Choroid plexus epithelial cell (primary cell): ENCODE measurements at places on chromosomes 11 and 22.

GRCh38 chr11:36450110-36450572 is 59.9 kb downstream of the TRAF6 start:
- no peak for DNase-seq

DNA sequence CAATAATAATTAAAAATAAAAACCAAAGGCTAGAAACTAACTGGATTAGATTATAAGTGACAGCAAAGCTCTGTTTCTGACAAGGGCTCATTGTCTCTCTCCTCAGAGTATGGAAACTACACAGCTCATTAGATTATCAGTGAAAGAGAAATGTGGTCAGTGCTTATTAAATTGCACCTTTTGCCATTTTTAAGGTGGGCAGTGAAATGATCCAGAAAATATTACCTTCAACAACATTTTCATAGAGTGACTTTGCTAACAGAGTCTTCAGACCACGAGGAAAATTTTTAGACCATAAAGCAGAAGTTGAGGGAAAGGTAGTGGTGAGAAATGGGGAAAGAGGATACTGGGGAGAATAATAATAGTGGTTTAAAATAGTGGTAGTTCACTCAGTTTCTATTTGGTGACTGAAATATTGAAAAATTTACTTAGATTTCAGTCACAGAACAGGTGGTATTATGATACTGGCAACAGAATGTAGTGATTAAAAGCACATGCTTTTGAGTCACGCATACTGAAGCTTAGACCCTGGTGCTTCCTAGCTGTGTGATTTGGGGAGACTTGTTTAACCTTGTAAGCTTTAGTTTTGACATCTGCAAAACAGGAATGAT is 684.0 kb upstream of the CCDC90B start:
- no peak for DNase-seq

GRCh38 chr11:95451261-95451660 is 220.3 kb upstream of the SESN3 start:
- peak; percentile 17 for DNase-seq

- DNase-seq, result no peak
Measured at GRCh38 chr11:6284250-6284649, 24.6 kb downstream of the CCKBR start.

- peak; percentile 37 for DNase-seq
Measured at GRCh38 chr22:17159504-17159951, 451 bp upstream of the HDHD5 start.

- no peak for DNase-seq
Measured at GRCh38 chr11:78938036-78938435, 363.4 kb upstream of the NARS2 start.

DNA sequence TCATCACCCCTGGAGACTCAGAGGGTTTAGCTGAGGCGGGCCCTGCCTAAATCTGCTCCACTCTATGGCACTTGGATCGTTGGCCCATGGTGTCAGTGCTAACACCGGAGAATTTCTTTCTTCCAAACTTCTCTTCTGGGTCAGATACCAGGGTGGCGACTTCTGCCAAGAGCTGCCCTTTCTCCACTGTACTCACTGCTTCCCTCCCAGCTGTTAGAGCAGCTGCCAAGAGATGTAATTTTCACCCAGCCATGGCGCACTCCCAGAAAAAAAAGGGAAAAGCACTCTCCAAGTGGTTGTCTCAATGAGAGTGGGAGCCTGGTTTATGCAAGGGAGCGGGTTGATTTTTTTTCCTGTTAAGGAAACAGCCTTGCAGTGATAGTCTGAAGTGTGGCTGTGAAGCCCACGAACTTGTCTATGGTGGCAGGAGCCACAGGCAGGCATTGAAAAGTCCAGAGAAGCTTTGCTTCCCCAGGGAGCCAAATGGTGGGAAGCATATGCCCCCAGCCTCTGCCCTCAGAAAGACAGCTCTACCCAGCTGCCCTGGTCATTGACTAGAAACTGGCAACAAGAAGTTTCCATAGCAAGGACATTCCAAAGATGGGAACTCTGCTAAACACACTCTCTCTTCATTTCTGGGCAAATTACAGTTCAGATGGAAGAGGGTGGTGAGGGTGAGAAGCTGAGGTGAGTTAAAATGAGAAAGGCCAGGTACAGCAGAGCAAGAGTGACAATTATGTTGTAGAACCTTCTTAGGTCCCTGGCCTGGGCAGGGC is 10.7 kb downstream of the PCSK7 start:
- no peak for DNase-seq

- DNase-seq, result no peak
Measured at GRCh38 chr11:117823294-117823945, 1.1 kb downstream of the FXYD2 start.

DNA sequence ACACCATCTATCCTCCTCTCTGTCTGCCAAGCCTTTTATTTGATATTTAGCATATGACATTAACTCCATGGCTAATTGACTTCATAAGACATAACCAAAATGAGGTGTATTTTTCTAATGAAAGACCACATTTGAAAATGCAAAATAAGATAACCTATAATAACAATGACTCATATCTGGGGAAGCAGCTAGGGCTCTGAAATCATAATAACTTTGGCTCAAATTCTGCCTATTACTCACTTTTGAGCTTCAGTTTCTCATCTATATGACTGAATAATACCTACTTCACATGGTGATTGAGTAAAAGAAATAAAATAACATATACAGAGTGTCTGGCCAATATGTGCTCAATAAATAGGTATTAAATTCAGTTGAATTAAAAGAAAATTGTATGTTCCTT is 1419.8 kb upstream of the TENM4 start:
- DNase-seq, result peak; percentile 60

- DNase-seq, result no peak
Measured at GRCh38 chr11:2746401-2747247, 46.8 kb upstream of the KCNQ1OT1 start.

- DNase-seq, result no peak
Measured at GRCh38 chr22:30327864-30328345, 1.2 kb upstream of the TBC1D10A start.

DNA sequence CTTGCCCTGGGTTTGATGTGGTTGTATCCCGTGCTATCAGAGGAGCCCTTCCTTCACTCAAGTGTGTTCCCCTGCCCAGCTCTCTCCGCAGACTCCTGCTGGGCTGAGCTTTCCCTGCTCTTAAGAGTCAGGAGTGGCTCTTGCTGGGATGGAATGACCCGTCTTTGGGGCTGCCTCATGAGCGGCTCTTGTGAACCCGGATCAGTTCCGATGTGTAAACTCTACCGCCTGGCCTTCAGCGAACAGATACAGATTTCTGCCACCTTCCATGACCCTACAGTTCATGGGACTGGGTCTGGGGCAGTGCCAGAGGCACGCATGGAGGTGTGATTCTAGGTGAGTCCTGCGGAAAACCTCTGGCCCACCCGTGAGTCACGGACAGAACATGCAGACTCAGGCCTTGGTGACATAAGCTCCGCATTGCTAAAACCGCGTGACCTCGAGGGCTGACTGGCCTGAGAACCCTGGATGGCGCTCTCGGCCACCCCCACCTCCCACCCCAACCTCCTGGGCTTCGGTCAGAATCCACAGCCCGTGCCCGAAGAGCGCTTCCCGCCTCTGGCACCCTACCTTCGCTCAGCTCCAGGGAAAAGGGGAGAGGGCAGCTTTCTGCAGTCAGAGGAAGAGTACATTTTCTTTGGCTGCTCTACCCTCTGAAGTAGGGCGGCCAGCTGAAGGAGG is 1.3 kb upstream of the ZBTB16 start:
- DNase-seq, result peak; percentile 64

GRCh38 chr11:77068457-77069335 is 1.9 kb downstream of the CAPN5 start:
- DNase-seq, result no peak

GRCh38 chr11:96339706-96340554 is 3.1 kb downstream of the MAML2 start:
- no peak for DNase-seq

DNA sequence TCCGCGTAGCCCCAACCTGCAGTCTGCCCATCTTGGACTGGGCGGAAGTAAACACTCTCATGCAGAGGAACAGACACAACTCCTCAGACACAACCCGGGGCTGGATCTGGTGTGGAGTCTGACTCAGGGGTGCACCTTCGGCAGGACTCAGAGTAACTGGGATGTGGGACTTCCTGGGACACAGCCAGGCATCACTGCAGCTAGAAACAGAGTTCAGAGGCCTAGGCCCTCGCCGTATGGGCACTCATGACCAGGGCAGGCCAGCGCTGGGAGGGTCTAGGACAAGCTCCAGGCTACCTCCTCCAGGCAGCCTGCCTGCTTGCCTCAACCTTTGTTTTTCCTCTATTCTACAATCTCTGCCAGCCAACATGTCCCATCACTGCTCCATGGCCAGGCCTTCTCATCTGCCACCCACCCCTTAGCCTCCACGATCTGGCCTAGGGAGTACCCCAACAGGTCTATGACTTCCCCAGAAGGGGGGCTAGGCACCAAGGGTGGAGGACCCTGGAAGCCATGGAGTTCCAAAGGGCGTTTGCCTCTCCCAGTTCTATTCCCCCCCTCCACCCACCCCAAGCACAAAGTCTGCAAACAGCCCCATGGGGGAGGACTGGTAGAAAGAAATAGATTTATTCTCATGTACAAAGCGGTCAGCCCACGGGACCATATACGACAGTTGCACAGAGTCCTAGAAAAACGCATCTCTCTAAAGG is 98.5 kb downstream of the PDE2A start:
- no peak for DNase-seq

DNA sequence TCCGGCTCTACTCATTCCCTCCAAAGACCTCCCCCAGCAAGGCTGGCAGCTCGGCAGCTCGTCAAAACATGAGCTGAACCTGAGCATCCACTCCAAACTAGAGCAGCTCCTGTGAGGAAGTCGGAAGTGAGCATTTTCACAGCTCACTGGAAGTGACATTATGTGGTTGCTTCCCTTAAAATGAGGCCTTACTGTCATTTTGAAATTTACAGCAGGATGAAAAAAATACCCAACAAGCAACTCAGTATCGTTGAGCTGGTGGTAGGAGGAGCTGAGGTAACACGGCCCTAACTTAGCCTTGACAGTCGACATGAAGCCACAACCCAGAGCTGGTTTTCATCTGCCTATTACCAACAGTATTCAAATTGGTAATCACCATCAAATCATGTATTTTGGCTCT is 38.0 kb upstream of the ARFGAP3 start:
- no peak for DNase-seq

- no peak for DNase-seq
Measured at GRCh38 chr11:7449211-7449840, 36.0 kb upstream of the OLFML1 start.

DNA sequence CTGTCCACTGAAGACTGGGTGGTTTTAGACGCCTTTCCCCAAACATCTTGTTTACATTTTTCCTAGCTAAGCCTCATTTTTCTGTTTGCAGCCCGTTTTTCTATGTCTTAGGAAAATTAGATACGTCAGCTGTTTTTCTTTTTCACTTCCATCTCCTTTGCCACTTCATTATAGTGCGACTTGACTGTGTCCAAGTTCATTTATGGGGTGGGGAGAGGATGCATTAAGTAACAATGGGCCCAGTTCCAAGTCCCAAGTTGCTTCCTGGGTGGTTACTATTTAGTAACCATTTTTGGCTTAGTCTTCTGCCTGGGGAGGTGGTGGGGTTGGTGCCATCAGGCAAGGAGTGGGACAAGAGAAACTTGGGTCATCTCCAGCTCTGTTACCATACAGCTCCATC is 83.0 kb downstream of the TRAF6 start:
- no peak for DNase-seq

DNA sequence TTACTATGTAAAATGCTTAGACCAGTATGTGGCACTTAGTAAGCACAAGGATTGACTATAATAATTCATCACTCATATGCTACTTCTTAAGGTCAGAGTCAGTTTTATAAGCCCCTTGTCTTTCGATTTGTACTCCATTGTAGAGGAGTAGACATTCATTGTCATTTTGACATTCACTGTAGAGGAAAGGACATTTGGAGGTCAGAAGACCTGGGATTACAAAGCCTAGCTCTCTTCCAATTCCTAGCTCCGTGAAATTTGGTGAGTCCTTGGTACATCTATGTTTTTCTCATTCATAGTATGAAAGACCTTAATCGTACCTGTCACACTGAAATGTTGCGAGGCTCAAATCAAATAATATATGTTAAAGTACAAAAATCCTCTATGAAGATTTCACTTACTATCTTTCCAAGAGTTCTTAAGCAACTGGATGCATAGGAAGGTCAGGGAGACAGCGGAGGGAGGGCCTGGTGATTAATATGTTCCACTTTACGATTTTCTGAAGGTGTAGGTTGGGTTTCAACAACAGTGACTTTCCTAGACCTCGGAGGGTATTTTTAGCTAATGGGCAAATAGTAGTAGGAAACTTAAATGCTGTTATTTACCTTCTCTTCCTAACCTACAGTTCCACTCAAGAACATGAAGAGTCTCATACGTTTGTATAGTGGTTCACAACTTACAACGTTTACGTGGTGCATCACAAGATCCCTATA is 1.4 kb upstream of the EMSY start:
- peak; percentile 46 for DNase-seq

DNA sequence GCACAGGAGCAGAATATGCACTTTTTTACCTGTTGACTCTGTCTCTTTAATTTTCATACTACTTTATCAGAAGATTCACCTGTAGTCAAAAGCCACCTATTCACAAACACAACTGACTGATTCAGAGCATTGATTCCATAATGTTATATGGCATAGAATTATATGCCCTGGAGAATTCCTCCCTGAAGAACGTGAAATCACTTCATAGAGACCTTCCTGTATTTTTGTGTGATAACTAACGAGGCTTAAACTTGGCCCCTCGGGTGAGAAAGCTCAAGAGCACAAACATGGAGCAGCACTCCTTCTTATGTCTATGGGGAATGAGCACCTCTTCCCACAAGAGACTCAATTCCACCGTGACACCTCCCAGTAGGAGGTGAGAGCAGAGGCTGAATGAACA is at the start of gene OR10A6:
Gene OR10A6 (minus strand): TSS at position 101 of the 400 bp plus-strand sequence. CDS start 2,606 bp downstream, outside the sequence.
- no peak for DNase-seq

- peak; percentile 74 for DNase-seq
Measured at GRCh38 chr11:23233075-23233474, 372.8 kb upstream of the CCDC179 start.

GRCh38 chr22:48887394-48888332 is 940.0 kb downstream of the BRD1 start:
- DNase-seq, result no peak

GRCh38 chr11:19160847-19161246 is 40.9 kb downstream of the CSRP3 start:
- DNase-seq, result no peak

DNA sequence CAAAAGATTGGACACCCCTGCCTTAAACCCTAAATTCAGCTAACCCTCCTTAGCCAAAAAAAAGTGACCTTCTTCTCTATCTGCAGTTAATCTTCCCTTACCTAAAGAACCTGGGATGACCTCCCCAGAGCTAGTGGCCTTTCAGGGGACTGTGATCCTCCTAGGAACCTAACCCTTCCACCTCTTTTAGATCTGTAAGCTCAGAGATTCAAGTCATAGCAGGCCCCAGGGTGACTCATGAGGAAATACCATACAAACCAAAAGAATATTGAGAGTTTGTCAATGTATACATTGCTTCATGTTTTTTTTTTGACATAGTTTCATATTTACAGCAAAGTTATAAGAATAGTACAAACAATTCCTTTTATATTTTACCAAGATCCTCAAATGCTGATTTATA is 38.3 kb upstream of the CXCR5 start:
- peak; percentile 70 for DNase-seq

DNA sequence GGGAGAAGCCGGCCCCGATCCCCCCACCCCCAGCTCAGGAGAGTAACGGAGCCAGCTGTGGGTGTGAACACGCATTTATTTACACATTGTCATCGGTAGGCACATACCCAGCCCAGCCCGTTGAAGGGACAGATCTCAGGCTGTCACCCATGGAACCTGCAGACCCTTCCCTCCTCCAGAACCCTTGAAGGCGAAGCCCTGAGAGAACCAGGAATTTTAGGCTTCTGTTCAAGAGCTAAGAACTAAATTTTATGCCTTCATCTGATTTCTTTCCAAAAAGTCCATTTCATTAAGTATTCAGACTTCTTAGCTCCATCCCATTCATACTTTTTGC is 379 bp upstream of the BRMS1 start:
- DNase-seq, result no peak

GRCh38 chr11:79100093-79100910 is 340.5 kb downstream of the TENM4 start:
- DNase-seq, result peak; percentile 80
